Activated CD4-positive, alpha-beta memory T cell treated with anti-CD3 and anti-CD28 coated beads for 36 hours (primary cell): ENCODE measurements at places on chromosomes 13 and 19. TPM values are rescaled to one million over a fixed set of nuclear protein-coding genes. Genes with fewer than 3 reads are reported as not detected.

DNA sequence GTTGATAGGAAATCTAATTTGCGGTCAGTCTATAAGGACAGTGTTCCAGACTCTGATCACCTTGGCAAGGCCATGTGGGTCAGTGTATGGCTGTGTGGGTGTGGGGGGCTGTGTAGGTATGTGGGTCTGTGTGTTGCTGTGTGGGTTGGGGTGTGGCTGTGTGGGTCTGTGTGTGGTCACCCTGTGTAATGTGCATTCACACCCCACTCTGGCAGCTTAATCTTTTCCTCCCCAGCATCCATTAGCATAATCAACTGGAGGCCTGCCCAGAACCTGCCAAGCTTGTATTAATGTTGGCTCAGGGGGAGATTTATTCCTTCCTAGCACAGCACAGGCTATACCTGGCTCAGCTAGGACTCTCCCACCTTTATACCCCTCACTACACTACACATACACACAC is 203.2 kb downstream of the TUBA3C start:
- H3K27me3 ChIP-seq, result no peaks in the 10 kb centered on the region
- no peaks in the 10 kb centered on the region for H3K36me3 ChIP-seq
- H3K4me1 ChIP-seq, result no peaks in the 10 kb centered on the region

INSL3 gene
- 8.3 TPM for total RNA-seq

SPACA4 gene
- not detected for total RNA-seq

DNA sequence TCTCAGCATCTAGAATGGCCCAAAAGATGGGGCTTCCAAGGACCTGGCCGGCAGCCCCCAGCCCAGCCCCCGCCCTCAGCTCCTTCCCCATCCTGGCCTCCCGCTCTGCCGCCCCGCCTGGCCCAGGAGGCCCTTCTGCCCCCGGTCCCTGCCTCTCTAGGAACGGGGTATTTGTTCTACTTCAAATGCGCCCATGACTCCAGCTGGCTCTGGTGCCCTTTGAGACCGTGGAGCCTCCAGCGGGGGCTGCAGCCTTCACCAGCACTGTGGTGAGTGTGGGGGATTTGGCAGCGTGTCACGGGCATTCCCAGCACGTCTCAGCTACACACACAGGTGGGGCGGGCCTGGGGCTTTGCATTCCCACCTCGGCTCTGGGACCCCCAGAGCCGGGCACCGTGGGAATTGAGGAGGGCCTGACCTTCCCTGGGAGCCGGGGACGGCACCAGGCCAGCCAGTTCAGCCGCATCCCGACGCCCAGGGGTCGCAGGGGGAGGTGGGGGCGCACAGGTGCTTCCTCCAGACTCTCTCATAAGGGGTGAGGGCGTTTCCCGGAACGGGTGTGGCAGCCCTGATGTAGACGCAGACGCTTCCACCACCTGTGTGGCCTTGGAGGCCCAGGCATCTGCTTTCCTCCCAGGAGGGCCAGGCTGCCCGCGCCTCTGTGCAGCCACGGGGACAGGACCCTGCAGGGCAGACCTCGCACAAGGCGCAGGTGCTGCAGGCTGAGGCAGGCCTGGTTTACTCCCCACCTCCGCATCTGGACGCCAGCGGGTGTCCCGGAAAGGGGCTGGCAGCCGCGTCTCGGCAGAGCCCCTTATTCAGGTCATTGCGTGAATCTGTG is 947 bp downstream of the ATP4B start:
- H3K36me3 ChIP-seq, result no peaks in the 10 kb centered on the region
- no peak overlapping the region for H3K4me3 ChIP-seq
- peak; percentile 6 for DNase-seq
- no peak overlapping the region for H3K27ac ChIP-seq
- peaks cover 4% of the 10 kb centered on the region for H3K4me1 ChIP-seq

DIRAS1 gene
- total RNA-seq, result not detected

DNA sequence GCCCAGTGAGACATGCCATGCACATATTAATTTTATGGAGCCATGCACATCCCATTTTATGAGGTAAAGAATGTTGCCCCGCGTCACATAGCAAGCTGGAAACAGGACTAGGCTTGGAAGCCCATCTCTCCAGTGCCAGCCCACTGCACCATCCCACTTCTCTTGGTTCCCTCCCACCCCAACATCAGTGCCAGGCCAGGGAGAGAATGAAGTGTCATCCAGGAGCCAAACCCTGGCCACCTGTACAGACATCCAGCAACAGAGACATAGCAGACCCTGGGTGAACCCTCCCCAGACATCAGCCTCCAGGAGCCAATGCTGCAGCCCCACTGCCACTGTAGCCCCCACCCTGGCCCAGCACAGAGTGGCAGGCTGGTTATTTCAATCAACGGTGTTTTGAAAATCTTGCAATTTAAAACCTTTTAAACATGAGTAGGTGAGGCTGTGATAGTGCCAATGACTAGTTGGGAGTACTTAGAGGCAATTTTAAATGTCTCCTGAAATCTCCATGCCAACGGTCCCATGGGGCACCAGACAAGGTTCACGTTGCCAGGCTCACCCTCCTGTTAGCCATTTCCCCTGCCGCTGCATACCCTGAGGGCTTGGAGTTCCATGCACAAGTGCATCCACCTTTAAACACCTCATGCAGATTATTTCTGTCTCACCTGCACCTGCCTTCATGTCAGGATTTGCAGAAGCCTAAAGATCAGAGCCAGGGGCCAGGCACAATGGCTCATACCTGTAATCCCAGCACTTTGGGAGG is 34.7 kb downstream of the VSTM2B start:
- H3K27ac ChIP-seq, result no peak overlapping the region
- no peak for DNase-seq
- peaks cover 11% of the 10 kb centered on the region for H3K4me1 ChIP-seq
- H3K4me3 ChIP-seq, result no peak overlapping the region
- H3K27me3 ChIP-seq, result peaks cover 29% of the 10 kb centered on the region

NEK5 gene
- total RNA-seq, result not detected

DNA sequence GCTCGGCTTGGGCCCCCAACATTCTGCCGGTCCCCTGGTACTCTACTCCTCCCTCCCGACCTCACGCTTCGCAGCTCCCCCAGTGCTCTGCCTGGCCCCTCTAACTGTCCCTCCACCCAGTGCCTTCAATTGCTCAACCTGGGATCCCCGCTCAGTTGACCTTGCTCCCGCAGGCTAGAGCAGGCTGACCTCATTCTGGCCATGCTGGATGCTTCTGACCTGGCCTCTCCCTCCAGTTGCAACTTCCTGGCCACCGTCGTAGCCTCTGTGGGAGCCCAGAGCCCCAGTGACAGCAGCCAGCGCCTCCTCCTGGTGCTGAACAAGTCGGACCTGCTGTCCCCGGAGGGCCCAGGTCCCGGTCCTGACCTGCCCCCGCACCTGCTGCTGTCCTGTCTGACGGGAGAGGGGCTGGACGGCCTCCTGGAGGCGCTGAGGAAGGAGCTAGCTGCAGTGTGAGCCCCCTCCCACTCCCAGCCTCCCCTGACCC is 3.6 kb downstream of the GTPBP3 start:
- H3K36me3 ChIP-seq, result peaks cover 4% of the 10 kb centered on the region
- no peak for DNase-seq
- no peak overlapping the region for H3K4me3 ChIP-seq
- no peak overlapping the region for H3K27ac ChIP-seq
- no peaks in the 10 kb centered on the region for H3K27me3 ChIP-seq
- peaks cover 14% of the 10 kb centered on the region for H3K4me1 ChIP-seq

GJB6 gene
- total RNA-seq, result 2.4 TPM

GRCh38 chr19:31952693-31953092 is 392.7 kb upstream of the ZNF507 start:
- H3K27me3 ChIP-seq, result no peaks in the 10 kb centered on the region
- H3K4me1 ChIP-seq, result no peaks in the 10 kb centered on the region
- DNase-seq, result no peak
- no peak overlapping the region for H3K27ac ChIP-seq
- H3K4me3 ChIP-seq, result no peak overlapping the region

ZNF814 gene
- 12.4 TPM for total RNA-seq

- peaks cover 82% of the 10 kb centered on the region for H3K36me3 ChIP-seq
- H3K27me3 ChIP-seq, result peaks cover 20% of the 10 kb centered on the region
- H3K4me3 ChIP-seq, result peak overlapping the region; percentile 99
- H3K27ac ChIP-seq, result peak overlapping the region; percentile 97
Observed at GRCh38 chr19:51905206-51905605, 389 bp upstream of the ZNF649 start.

- H3K4me3 ChIP-seq, result no peak overlapping the region
- H3K27me3 ChIP-seq, result peaks cover 1% of the 10 kb centered on the region
Observed at GRCh38 chr13:78383071-78383484, 220.3 kb downstream of the POU4F1 start.

DNA sequence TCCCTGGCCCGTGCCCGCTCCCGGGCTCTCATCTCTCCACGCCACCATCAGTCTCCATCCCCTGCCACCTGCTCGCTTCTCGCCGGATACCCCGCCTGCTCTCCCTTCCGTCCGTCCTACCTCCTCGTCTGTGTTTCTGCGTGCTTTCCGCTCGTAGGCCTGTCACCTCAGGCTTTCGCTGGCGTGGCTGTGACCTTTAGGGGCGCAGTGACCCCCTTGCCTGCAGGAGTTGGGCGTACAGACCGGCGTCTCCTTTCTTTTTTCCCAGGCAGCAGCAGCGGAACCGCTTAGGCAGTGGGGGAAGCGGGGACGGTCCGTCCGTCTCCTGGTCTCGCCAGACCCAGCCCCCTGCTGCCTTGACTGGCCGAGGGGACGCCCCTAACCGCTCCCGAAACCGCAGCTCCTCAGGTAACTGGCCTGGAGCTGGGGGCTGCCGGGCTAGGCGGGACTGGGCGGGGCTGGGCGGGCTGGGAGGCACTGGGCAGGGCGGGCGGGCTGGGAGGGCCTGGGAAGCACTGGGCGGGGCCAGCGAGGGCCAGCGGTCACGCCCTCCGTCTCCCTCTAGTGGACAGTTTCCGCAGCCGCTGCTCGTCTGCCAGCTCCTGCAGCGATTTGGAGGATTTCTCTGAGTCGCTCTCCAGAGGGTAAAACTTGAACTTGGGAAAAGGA is 6.3 kb downstream of the PGLYRP1 start:
- peaks cover 6% of the 10 kb centered on the region for H3K36me3 ChIP-seq
- no peak overlapping the region for H3K27ac ChIP-seq
- peak; percentile 88 for DNase-seq
- peaks cover 13% of the 10 kb centered on the region for H3K27me3 ChIP-seq

SLC35E1 gene
- total RNA-seq, result 46.0 TPM

DNA sequence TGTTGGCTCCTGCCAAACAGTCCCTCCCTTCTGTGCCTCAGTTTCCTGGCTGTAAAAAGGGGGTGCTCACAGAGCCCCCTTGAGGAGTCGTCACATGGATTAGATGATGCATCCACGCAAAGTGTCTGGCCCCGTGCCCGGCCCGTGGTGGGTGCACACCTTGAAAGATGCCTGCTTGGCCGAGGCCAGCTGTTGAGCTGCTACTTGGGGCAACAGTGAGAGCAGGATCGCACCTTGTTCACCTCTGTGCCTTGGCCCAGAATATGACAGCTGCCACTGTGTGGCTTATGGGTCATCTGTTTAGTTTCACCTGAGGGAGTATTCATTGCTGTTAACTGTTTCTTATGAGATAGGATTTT is 17.7 kb downstream of the CRTC1 start:
- H3K4me3 ChIP-seq, result peak overlapping the region; percentile 55
- no peaks in the 10 kb centered on the region for H3K36me3 ChIP-seq
- no peak overlapping the region for H3K27ac ChIP-seq

- no peaks in the 10 kb centered on the region for H3K4me1 ChIP-seq
- no peak overlapping the region for H3K27ac ChIP-seq
- no peaks in the 10 kb centered on the region for H3K27me3 ChIP-seq
- no peak for DNase-seq
- no peaks in the 10 kb centered on the region for H3K36me3 ChIP-seq
Observed at GRCh38 chr13:80798576-80799133, 457.7 kb upstream of the SPRY2 start.

CACNA1A gene
- total RNA-seq, result 0.46 TPM

- H3K27ac ChIP-seq, result no peak overlapping the region
- H3K36me3 ChIP-seq, result peaks cover 43% of the 10 kb centered on the region
- no peak for DNase-seq
- peaks cover 19% of the 10 kb centered on the region for H3K4me1 ChIP-seq
Observed at GRCh38 chr13:27080018-27080948, 91.3 kb downstream of the USP12 start.

- peaks cover 2% of the 10 kb centered on the region for H3K36me3 ChIP-seq
- no peak overlapping the region for H3K4me3 ChIP-seq
- H3K27me3 ChIP-seq, result no peaks in the 10 kb centered on the region
Observed at GRCh38 chr19:12784871-12785430, 6.3 kb upstream of the JUNB start.

- H3K36me3 ChIP-seq, result no peaks in the 10 kb centered on the region
Observed at GRCh38 chr13:80029170-80029569, 311.8 kb downstream of the SPRY2 start.

GRCh38 chr13:87889254-87889653 is 218.1 kb downstream of the SLITRK5 start:
- no peak overlapping the region for H3K27ac ChIP-seq
- no peaks in the 10 kb centered on the region for H3K27me3 ChIP-seq
- no peak for DNase-seq
- no peaks in the 10 kb centered on the region for H3K4me1 ChIP-seq
- H3K36me3 ChIP-seq, result no peaks in the 10 kb centered on the region

CCDC169 gene
- total RNA-seq, result 1.1 TPM

SIAH3 gene
- 0.05 TPM for total RNA-seq

- peaks cover 27% of the 10 kb centered on the region for H3K36me3 ChIP-seq
- H3K27me3 ChIP-seq, result no peaks in the 10 kb centered on the region
- no peak overlapping the region for H3K27ac ChIP-seq
Observed at GRCh38 chr13:50927701-50928100, 18.1 kb downstream of the RNASEH2B start.

DNA sequence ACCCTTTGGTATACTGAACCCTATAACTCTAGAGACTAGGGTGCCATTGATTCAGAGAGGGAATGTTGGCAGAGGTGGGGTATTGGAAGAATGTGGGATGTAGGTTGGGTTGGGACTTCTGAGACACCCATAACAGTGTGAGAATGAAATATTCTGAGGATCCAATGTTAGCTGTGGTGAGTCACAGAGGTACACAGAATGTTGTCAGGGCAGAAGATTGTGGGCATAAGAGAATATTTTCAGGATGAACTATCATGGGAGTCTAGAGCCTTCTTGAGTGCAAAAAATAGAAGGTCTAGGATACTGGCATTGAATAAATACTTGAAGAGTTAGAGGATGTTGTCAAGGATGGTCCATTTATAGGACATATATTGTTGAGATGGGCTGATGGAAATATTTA is 9.0 kb downstream of the KLK13 start:
- no peak overlapping the region for H3K27ac ChIP-seq
- no peaks in the 10 kb centered on the region for H3K4me1 ChIP-seq
- peaks cover 20% of the 10 kb centered on the region for H3K27me3 ChIP-seq
- no peak overlapping the region for H3K4me3 ChIP-seq
- no peaks in the 10 kb centered on the region for H3K36me3 ChIP-seq
- DNase-seq, result no peak

VSTM2B gene
- total RNA-seq, result not detected

DNA sequence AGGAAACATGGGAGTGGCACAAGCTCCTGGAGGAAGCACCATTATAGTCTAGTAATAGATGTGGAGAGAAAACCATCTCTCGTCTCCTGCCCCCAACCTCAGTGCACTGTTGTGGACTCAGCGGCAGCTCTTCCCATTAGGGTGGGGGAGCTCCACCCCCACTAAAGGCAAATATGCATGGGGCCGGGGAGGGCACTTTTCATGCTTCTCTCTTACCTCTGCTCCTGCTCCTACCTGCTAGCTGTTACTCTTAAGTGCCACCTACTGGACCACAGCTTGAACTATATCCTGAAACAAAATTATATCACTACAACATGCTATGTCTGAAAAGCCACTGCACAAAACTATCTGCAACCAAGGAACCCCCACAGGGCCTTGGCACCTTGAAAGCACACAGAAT is 112.6 kb upstream of the DACH1 start:
- no peaks in the 10 kb centered on the region for H3K27me3 ChIP-seq
- no peak overlapping the region for H3K27ac ChIP-seq
- no peak for DNase-seq
- H3K4me1 ChIP-seq, result no peaks in the 10 kb centered on the region

GRCh38 chr19:10828981-10829821 is 6.8 kb downstream of the TMED1 start:
- H3K4me1 ChIP-seq, result no peaks in the 10 kb centered on the region
- no peaks in the 10 kb centered on the region for H3K27me3 ChIP-seq
- no peak overlapping the region for H3K4me3 ChIP-seq
- DNase-seq, result no peak
- H3K27ac ChIP-seq, result no peak overlapping the region
